Thyroid gland (tissue), 4 donors: ENCODE measurements at places on chromosomes 2 and 18. TPM values are rescaled to one million over a fixed set of nuclear protein-coding genes. Genes with fewer than 3 reads are reported as not detected.

The WDR75 gene
- 75.2 TPM for total RNA-seq

The RND3 gene
- 13.7 TPM for total RNA-seq

The ID2 gene
- total RNA-seq, result 226 TPM

The FABP1 gene
- total RNA-seq, result not detected

The ARHGAP15 gene
- total RNA-seq, result 24.4 TPM

The TMEM247 gene
- total RNA-seq, result not detected

The FLACC1 gene
- total RNA-seq, result 5.0 TPM

The GPBAR1 gene
- total RNA-seq, result 1.9 TPM

The GPD2 gene
- 127 TPM for total RNA-seq
